Naive B cell (primary cell): ENCODE measurements at places on chromosomes 7 and 10.

GRCh38 chr10:13871776-13872175 lies 285.0 kb downstream of the PRPF18 start:
- no peak for DNase-seq

- DNase-seq, result no peak
These were observed 443.9 kb downstream of the TCERG1L start for GRCh38 chr10:130867446-130868194.

DNA sequence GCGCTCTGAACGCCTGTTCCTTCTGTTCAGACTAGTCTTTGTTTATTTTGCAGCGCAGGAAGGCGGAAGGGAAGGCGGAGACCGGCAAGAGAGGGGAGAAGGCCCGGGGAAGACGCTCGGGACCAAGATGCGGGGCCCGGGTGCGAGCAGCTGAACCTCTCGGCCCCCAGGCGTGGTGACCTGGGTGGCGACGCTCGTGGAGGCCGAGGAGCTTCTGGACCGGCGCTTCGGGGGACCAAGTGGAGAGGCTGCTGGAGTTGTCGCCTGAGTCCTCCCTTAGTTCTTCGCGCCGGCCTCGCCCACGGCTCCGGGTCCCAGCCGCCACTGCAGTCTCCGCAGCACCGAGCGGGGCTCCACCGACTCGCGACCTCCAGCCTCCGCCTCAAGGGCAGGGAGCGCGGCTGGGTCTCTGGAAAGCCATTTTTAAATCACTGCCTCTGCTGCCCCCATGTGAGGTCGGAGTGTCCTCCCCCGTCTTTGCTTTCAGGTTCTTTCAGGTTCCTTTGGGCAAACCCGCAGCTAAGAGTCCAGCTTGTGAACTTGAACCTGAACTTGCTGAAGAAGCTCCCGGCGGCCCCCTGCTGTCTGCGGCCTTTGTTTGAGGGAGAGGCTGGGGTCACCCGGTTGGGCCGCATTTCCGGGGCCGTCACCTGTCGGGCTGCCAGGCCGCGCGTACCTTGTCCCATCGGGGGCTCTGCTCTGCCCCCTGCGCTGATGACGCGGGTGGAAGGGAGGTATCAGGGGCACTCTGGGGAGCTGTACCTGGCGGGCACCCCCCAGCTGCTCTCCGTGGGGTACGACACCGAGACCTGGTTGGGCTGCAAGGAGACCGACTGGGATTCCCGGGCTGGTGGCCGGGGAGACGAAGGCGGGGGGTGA lies 136.0 kb downstream of the KIF20B start:
- peak; percentile 66 for DNase-seq

DNA sequence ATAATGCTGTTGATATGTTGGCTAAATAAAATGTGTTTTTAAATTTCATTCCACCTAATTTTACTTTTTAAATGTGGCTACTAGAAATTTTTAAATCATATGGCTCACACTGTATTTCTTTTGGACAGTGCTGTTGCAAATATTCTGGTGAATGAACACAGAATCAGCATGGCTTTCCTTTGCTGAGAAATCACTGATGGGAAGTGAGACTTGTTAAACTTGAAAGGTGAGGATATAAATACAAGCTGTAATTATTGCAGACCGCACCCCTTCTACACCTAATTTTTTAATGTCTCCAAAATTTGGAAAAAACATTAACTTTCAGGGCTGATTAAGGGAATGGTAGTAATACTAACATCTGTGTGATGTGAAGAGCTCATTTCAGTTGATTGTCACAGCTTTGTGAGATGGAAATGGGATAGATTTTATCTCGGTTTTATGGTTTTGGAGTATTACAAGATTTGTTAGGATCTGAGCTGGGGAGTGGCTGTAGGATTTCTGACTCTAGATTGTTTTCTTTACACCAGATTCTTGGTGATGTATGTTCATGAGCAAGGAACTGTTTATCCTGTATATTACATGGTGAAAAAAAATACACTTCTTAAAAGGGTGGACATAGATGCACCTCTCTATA lies 1.3 kb downstream of the MIOS start:
- DNase-seq, result no peak

- no peak for DNase-seq
These were observed 165.5 kb downstream of the PRKAG2 start for GRCh38 chr7:151711435-151711872.

- no peak for DNase-seq
These were observed 38.6 kb downstream of the ELFN1 start for GRCh38 chr7:1708596-1709251.

- no peak for DNase-seq
These were observed 14.9 kb upstream of the TES start for GRCh38 chr7:116195451-116195850.

DNA sequence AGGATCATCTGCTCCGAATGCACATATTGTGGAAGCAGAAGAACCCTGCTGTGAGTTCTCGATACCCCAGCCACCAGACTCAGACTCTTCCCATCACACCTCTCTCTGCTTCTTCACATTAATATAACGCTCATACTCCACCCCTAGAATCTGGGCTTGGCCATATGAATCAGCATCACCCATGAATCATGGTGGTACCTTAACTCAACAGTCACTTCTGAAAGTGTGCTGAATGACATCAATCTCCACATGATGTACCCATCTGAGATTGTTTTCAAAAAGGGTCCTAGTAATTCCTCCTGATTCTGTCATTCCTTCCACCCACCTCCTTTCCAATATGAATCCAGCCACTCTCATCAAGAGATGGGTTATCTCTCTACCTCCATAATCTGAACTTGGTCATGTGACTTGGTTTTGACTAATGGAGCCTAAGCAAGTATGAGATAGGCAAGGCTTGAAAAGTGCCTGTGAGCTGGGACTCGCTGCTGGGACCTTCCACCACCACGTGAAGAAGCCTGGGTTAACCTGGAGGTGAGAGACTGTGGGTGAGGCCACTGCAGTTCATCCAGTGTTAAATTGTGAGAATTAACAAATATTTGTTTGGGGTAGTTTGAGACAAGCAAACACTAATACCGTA lies 15.4 kb downstream of the YWHAG start:
- DNase-seq, result no peak

DNA sequence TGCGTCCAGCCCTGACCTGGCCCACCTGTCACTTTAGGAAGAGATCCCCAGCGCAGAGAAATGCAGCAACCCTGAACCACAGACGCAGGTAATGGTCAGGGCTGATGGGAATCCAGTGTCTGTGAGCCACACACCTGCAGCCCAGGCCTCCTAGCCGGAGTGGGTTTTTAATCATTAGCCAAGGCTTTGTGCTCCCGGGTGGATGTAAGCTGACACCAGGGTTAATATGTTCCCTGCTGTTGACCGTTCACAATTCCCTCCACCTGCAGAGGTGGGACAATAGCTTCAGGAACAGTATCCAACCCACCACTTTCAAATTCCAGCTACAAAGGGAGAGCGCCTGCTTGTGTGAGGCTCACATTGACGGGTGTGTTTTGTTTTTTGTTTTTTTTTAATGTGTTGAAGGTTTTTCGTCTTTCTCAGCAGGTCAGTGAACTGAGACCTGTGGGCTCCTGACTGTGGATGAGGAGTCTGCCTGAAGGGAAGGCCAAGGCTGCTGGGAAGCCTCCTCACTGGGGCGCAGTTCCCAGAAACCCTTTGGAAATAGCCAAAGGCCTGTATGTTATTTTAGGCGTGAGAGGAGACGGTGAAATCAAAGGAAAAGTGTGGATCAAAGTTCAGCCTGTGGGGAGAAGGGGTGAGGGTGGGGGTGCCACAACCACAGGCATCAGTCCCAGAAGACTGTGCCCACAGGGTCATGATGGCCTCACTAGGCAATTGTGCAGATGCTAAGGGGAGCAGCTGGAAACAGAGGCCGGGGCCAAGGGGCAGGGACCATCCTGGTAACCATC lies 111.1 kb downstream of the TNS3 start:
- DNase-seq, result no peak

DNA sequence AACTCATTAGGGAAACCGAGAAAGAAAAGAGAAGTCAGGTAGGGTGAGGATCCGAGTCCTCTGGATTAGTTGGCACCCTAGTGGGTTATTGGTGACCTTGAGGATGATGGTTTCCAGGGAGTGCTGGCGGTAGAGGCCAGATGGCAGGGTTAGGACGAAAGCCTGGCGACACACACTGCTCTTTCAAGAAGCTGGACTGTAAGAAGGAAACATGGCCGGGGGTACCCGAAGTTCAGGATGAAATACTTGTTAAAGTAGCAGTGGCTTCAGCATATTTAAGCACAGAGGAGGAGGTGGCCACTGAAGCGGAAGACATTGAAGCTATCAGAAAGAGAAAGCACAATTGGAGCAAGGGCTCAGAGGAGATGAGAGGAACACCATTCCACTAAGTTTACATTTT lies 224.6 kb downstream of the RELN start:
- no peak for DNase-seq

GRCh38 chr10:43703286-43703685 lies 54.6 kb upstream of the ZNF32 start:
- no peak for DNase-seq

- no peak for DNase-seq
These were observed 755 bp downstream of the TOMM7 start for GRCh38 chr7:22821702-22822485.

- DNase-seq, result no peak
These were observed 99.2 kb upstream of the KDM7A start for GRCh38 chr7:140276001-140276400.

DNA sequence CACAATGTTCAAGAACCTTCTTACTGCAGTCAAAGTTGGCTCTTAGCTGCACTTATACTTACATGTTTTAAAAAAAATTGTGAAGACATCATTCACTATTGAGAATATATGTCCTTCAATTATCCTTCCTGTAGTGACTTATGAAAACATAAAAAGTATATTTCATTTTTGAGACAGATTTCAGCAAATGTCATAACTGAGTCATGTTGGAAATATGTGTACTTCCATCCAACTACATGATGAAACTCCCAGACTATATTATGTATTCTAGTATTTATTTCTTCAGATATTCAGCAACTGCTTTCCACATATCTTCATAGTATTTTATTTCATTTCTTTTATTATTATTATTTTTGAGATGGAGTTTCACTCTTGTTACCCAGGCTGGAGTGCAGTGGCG lies 160.2 kb downstream of the ARHGAP12 start:
- DNase-seq, result no peak

DNA sequence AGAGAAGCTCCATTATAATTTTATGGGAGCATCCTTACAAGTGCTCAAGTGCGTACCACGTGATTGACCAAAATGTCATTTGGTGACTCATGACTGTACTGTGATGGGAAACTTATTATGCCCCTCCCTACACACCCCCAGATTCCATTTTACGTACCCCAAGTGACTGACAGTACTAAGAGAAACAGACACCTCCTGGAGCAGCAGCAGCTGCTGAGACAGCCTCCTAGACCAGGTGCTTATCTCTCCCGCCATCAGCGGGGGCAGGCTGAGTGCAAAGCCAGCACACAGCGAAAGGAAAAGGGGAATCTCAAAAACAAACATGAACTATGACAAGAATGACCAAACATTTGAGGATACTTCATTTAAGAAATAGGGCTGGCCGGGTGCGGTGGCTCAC lies 4.2 kb upstream of the ADAM12 start:
- DNase-seq, result no peak

DNA sequence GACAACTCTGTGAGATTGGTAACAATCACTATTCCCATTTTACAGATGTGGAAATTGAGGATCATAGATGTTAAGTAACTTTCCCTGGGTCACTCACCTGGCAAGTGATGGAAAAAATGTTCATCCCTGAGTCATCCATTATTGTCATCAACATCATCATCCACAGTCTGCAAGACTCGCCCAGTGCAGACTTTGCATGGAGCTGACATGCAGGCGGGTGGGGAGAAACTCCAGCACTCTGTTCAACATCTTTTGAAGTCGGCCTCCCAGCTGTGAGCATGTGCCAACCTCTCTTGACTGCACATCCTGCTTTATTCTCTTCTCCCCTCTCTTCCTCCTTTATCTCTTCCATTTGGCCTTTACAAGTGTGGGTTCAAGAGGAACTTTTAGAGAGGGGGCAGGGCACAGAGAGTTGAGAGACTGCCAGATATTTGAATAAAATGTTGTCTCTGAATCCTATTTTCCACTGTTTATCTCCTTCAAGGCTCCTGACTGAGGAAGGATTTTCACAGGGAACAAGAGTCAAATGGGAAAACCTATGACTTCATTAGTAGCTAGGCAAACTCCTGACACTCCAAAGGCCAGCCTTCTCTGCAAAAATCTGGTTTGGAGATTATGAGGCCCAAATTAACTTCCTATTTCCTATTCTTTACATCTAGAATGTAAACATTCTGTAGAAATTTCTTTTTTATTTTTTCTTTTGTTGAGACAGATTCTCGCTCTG lies 283.7 kb upstream of the PODXL start:
- DNase-seq, result no peak

GRCh38 chr7:22587322-22587721 lies 87.3 kb upstream of the STEAP1B start:
- no peak for DNase-seq

DNA sequence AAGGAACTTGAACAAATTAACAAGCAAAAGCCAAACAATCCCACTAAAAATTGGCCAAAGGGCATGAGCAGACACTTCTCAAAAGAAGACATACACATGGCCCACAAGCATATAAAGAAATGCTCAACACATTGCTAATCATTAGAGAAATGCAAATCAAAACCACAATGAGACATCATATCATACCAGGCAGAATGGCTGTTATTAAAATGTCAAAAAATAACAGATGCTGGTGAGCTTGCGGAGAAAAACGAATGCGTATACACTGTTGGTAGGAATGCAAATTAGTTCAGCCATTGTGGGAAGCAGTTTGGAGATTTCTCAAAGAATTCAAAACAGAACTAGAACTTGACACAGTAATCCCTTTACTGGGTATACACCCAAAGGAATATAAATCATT lies 311.7 kb upstream of the HPS1 start:
- no peak for DNase-seq

GRCh38 chr7:47807126-47807525 lies 141.1 kb downstream of the PKD1L1 start:
- no peak for DNase-seq

GRCh38 chr10:36602374-36602773 lies 523.0 kb upstream of the ANKRD30A start:
- DNase-seq, result no peak

DNA sequence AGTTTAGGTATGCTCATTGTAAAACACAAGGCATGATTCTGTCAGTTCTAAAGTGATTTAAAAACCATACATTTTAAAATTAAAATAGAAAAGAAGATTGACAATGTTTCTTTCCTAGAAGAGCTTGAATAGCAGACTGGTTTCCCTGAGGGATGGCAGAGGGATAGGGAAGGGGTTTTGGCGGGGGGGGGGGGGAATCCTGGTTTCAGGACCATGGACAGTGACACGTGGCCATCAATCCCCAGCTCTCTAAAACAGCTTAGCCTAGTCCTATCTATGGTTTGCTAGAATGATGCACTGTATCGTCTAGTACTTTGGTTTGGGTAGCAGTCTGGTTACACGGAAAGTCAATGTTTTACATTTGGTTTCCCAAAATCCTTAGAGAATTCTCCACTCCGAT lies 88.7 kb downstream of the PHYHIPL start:
- no peak for DNase-seq
